ENCODE measurements at places on chromosomes 5 and 9. TPM values are rescaled to one million over a fixed set of nuclear protein-coding genes. Genes with fewer than 3 reads are reported as not detected.

Gene CARTPT
- total RNA-seq, result not detected

Gene CIZ1
- 226 TPM for total RNA-seq

Gene PLAC8L1
- 1.8 TPM for total RNA-seq

Gene NUTM2G
- total RNA-seq, result not detected

Gene P4HA2
- total RNA-seq, result 11.3 TPM

Gene THG1L
- 19.5 TPM for total RNA-seq

Gene HTR4
- total RNA-seq, result not detected

Gene IL3
- total RNA-seq, result not detected

Gene BRD9
- 77.3 TPM for total RNA-seq

Gene PCDHA8
- 1.9 TPM for total RNA-seq

Gene INSL6
- total RNA-seq, result not detected

Gene SPINK4
- not detected for total RNA-seq

Gene COL27A1
- total RNA-seq, result 15.3 TPM

Gene TMEM215
- total RNA-seq, result 0.57 TPM

Gene NPR3
- 8.5 TPM for total RNA-seq

Gene UBE2R2
- total RNA-seq, result 88.0 TPM

Gene LPAR1
- total RNA-seq, result 11.3 TPM

Gene OBP2B
- not detected for total RNA-seq

Gene SPATA31D4
- not detected for total RNA-seq

Gene SLC27A6
- total RNA-seq, result not detected

Measured in neural crest cell (in vitro differentiated cells).